ENCODE measurements at places on chromosomes 1 and 21.

DNA sequence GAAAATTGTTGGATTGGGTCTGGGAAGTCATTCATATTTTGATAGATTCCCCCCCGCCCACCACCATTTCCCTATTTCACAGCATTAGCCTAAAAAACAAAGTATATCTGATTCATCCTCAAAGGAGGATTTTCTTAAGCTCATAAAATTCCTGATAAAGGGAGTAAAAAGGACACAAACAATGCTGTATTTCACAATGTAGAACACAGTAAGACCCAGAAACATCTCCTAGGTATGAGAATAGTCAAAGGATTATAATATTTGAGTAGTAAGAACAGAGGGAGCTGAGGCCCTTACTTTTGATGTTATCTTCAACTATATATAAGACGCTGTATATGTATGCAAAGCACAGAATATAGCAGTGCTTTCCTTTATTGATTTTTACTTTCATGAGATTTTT, 225.3 kb downstream of the TGFB2 start:
- no peak for DNase-seq

- DNase-seq: no peak
Measured at GRCh38 chr21:38909109-38909508, 103.4 kb downstream of the ETS2 start.

DNA sequence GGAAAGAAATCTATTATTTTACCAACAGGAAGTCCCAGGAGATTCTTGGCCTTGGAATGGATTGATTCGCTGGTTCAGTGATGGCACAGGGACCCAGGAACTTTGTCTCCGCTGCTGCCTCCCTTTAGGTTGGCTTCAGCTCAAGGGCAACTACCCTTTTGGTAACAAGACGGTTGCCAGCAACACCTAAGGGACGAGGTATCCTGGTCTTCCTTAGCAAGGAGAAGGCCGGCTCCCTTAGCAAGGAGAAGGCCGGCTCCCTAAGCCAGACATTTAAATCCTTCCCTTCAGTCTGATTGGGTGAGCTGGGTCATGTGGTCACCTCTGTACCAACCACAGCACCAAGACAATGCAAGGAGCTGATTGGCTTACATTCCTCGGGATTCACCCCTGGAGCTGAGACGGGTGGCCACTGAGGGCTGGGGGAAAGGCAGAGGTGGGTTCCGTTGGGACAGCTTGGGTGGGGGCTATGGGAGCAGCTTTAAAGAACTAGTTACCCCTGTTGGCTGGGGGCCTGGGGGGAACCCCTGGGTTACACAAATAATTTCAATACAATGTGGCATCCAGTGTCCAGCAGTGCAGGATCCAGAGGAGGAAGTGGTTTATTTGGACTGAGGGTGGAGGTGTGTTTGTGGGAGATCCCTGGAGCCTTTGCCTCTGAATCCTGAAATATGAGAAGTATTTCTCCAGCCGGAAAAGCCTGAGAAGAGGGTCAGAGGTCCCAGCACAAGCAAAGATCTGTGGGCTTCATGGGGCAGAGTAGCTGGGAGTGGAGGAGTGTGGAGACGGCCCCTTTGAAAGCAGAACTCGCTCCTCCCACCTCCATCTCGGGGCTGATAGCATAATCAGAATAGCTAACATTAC, 20.7 kb upstream of the CLIC4 start:
- DNase-seq: no peak

DNA sequence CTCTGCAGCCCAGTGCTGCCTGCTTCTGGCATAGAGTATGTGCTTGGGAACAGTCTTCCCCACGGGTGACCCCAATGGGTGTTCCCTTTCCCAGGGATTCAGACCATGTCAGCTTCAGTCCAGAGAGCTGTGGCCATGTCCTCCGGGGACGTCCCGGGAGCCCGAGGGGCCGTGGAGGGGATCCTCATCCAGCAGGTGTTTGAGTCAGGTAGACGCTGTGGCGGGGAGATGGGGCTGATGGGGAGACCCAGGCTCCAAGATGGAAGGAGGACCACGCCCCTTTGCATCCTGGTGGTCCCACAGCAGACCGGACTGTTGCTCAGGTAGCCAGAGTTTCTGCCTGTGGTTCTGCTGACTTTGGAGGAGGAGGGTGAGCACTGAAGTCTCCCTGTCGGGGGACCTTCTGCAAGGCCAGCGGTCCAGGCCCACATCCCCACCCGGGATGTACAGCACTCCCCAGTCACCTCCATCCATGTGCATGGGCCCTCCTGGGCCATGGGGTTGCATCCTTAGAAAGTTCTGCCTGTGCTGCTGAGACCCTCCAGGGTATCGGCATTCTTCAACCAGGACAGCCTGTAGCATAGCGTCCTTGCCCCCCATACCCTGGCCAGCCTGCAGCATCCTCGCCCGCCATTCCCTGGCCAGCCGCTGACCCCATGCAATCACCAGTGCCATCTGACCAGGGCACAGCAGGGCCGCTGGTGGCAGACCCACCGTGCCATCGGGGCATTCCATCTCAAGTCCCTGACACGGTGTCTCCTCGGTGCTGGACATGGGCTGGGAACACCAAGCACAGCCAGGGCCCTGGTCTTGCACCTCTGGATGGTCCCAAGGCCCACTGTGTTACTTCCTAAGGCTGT, 2.8 kb downstream of the AIRE start:
- no peak for DNase-seq

DNA sequence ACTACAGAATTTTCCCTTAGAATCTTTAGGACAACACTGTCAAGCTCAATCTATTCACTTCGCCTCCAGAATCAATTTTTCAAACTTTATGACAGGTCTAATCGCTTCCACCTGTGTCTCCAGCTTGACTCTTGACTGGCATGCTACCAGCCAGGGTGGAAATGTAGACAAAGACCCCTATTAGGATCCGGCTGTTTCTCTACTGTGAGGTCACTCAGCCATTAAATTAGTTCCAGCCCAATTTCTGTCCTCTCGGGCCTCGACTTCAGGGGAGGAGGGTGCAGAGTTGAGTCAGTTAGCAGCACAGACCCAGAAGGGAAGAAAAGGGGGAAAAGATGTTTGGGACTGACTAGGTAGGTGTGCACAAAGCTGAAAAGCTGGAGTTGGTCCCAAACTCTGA, 78.5 kb downstream of the HLCS start:
- DNase-seq: no peak

- DNase-seq: no peak
Measured at GRCh38 chr1:20867062-20867461, 80.0 kb upstream of the HP1BP3 start.

- DNase-seq: peak; percentile 40
Measured at GRCh38 chr1:59730759-59731478, 83.8 kb upstream of the HOOK1 start.

GRCh38 chr1:37478890-37479254, 4.5 kb downstream of the ZC3H12A start:
- DNase-seq: no peak

DNA sequence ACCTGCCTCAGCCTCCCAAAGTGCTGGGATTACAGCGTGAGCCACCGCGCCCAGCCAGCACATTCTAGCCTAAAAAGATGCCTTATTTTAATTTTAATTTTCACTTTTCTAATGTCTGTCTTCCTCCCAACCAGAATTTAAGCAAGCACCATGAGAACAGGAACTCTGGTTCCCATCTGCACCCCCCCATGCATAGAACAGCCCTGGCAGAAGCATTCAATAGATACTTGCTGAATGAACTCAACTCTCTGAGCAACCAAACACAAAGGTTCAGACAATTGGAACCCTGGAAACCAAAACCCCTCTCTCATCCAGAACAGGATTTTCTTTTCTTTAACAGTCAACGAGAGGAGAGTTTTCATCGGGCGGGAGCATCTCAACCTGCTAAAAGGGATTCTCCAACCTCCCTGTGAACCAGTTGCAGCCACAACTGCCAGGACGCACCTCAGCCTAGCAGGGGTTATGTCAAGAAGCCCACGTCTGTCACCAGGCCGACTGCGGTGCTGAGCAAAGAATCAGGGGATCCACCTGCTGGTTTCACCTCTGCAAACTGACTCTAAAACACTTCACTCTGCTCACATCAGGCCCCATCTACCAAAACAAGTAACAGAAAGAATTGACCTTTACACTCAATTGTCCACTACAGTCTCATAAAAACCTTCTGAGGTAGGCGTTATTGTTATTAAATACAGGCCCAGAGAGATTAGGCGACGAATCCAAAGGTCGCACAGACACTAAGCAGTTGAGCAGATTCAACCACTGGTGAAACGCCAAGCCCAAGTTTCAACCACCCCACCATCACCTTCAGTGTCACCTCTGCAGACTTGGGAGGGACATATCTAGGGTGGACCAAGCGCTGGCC, 1.7 kb downstream of the KIAA2013 start:
- DNase-seq: peak; percentile 17

GRCh38 chr1:41639332-41639936, 155.0 kb upstream of the EDN2 start:
- DNase-seq: peak; percentile 22

GRCh38 chr21:35643176-35643575, 417.1 kb downstream of the SETD4 start:
- DNase-seq: no peak

- no peak for DNase-seq
Measured at GRCh38 chr1:41511239-41511540, 26.7 kb upstream of the EDN2 start.

DNA sequence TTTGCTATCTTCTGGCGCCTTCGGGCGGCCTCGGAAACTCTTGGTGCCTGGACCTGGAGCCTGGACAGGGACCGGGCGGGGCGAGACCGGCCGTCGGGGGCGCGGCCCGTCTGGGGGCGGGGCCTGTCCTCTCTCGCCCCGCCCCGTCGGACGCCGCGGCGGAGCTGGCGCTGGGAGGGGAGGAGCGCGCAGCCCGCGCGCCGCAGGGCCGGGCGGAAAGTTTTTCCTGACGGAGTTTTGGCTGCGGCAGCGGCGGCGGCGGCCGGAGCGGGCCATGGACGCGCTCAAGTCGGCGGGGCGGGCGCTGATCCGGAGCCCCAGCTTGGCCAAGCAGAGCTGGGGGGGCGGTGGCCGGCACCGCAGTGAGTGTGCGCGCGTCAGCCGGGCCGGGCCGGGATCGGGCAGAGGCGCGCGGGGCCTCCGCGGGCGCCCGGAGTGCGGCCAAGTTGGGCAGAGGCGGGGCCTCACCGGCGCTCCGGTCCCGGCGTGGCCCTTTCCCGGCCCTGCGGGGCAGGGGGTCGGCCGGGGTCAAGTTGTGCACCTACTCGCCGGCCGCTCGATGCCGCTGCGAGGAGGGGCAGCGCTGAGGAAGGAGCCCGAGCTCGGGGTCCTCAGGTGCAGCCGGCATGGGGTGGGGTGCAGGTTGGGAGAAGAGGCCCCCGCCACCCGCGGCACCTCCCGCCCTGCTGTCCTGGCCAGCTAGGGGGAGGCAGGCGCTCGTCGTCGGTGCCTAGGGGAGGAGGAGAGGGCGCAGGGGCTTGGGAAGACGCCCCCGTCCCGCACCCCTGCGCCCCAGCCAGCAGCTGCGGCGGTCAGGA, at the start of gene LDLRAP1:
Gene LDLRAP1, plus strand, starts transcription at position 182 of the 818 bp plus-strand sequence. Its CDS starts 93 bp downstream, at position 275.
- peak; percentile 83 for DNase-seq

GRCh38 chr1:205950826-205951549, 7.7 kb upstream of the SLC26A9 start:
- no peak for DNase-seq

- no peak for DNase-seq
Measured at GRCh38 chr1:221530791-221531190, 211.1 kb downstream of the DUSP10 start.

DNA sequence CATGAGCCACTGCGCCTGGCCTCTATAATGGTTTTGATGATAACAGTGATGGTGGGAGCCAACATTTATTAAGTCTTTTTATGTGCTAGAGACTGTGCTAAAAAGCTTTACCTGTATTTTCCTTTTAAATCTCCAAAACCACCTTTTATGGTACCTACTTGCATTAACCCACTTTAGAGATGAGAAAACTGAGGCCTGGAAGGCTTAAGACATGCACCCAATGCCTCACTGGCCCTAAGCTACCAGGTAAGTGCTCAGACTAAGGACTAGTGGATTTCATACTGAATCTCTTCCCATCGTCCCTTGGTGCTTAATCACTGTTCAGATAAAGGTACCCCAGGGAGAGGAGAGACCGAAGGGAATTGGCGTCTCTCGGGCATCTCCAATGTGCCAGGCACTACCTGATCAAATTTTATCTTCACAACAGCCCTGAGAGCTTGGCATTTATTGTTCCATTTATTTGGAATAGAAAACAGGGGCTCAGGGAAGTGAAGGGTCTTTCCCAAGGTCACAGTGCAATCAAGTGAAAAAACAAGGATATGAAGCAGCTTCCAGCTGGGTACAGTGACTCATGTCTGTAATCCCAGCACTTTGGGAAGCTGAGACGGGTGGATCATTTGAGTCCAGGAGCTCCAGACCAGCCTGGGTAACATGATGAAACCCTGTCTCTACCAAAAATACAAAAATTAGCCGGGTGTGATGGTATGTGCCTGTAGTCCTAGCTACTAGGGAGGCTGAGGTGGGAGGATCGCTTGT, 84.2 kb downstream of the LACTBL1 start:
- no peak for DNase-seq

- peak; percentile 82 for DNase-seq
Measured at GRCh38 chr1:225447650-225448089, 19.8 kb upstream of the LBR start.

DNA sequence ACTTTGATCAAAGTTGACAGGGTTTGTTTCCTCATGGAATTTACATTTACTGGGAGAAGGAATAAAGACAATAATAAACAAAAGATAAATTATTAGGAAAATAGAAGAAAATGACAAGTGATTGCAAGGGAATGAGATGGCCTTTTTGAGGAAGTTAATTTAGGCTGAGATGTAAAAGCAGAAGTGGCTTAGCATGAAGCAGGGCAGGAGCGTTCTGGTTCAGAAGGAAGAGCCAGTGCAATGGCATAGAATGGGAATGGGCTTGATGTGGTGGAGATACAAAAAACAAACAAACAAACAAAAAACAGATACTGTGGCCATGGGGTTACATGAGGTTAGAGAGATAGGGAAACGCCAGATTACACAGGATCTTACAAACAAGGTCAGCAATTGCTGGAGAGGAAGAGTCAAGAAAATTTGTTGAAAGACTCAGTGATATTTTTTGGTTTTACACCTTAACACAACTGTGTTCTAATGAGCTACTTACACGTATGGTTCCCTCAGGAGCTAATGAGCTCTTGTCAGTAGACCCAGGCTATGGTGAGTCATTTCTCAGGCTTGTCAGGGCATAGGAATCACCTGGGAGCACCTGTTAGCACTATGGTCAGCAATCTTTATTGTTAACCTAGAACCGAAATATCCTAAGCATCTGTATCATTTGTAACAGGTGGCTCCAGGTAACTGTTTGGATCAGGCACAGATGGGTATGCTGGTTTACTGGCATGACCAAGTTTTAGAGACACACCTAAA, 8.7 kb upstream of the CADM3 start:
- no peak for DNase-seq

- DNase-seq: no peak
Measured at GRCh38 chr1:184932319-184932718, 42.0 kb downstream of the NIBAN1 start.

GRCh38 chr1:63718541-63718970, 55.3 kb upstream of the ROR1 start:
- DNase-seq: no peak

- DNase-seq: peak; percentile 5
Measured at GRCh38 chr1:198686069-198686728, 47.4 kb downstream of the PTPRC start.

All from midbrain (tissue), 1 donor.